T1000 (cell line): ENCODE measurements at places on chromosomes 1 and 21.
A peak's percentile ranks its signal among the peaks of the same experiment; 100 is the strongest.

DNA sequence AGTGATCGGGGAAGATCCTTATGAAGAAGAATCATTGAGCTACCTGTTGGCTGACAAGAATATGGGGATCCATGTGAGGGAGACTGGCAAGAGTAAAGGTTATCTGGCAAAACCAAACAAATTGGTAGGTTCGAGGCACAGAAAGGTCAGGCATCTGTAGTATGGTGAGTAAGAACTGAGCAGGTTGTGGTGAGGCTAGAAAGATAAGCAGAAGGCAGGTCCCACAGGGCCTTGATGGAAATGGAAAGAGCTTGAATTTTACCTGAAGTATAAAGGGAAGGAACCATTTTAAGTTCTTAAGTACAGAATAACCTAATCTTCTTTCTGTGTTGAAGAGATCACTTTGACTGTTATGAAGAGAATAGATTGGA lies 11.1 kb downstream of the PTPRC start:
- DNase-seq: no peak

DNA sequence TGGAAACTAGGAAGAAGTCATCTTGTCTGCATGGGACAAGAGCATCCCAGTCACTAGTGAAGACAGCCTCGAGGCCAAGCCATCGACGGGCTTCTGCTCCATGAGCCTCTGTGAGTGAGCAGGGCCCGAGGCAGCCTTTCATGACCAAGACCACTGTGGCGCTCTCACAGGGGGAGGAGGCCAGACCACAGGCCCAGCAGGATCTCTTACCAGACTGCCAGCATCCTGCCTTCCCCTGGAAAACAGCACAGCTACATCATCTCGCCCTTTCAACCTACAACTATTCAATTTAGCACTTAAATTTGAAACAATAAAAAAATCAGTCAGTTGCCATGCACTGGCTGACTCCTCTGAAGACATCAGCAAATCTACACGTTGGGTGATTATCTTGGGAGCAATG lies 85.4 kb downstream of the HSF2BP start:
- DNase-seq: no peak

- DNase-seq: no peak
These were observed 5.4 kb upstream of the PGBD5 start for GRCh38 chr1:230431527-230431926.

DNA sequence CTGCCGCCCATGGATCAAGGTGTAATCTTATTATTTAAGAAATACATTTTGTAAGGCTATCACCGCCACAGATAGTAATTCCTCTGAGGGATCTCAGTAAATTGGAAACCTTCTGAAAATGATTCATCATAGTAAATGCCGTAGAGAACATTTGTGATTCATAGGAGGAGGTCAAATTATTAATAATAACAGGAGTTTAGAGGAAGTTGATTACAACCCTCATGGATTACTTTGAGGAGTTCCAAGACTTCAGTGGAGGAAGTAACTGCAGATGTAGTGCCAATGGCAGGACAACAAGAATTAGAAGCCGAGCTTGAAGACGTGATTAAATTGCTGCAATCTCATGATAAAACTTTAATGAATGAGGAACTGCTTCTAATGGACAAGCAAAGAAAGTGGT lies 280.1 kb downstream of the PTPRC start:
- DNase-seq: no peak

- peak; percentile 86 for DNase-seq
These were observed 7.4 kb downstream of the SOX13 start for GRCh38 chr1:204080163-204080903.

DNA sequence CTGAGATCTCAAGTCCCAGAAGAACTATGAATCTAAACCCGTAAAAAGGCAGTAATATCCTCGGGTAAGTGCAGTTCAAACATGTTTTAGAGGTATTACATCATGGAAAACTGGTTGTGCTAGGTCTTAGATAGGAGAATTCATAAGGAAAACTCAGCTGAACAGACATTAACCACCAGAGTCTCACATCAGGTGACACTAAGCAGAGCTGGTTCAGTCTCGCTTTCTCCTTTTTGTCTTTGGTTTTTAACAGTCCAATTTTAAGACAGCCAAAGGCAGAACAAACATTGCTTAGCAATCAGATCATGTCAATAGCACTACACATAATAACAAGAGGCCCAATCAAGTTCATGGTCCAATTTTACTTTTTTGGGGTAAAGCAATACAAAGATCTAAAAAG lies 63.1 kb upstream of the MUTYH start:
- DNase-seq: no peak

DNA sequence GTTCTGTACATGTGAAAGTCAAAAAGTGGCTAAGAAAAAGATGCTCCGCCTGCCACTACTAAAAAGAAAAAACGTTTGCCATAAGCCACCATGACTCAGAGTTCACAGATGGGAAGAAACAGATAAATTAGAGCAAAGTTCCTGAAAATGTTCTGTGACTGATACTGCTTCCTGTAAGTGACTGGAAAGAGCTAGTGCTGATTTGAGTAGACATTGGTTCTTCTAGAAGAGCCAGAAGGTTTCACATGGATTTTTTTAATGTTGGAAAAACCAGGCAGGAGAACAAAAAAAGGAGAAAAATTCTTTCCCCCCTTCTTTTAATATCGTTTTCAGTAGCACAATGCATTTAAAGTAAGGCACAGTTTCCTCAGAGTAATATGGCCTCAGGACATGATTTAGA lies 221.4 kb downstream of the HLX start:
- no peak for DNase-seq

DNA sequence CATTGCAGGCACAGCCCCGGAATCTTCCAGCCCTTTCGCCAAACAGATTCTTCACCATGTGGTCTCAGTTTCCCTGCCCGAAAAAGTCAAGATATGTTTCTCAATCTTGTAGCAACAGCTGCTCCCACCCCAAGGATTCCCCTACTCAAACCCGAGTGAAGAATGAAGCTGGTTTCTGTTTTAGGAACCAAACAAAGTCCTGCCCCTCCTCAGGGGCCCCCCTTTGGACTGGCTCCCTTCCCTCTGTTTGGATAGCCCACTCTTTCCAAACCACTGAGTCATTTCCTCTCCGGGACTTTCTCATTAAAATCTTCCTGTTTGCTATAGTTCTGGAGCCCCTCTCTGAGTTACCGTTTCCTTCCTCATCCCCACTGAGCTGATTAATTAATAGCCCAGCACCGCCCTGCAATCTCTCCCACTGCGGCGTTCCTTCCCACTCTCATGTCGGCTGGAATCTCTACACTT lies 100.9 kb downstream of the TSEN15 start:
- DNase-seq: no peak

GRCh38 chr1:214823311-214824117 lies 220.5 kb downstream of the CENPF start:
- no peak for DNase-seq
